ENCODE measurements at places on chromosomes 3 and 15.

DNA sequence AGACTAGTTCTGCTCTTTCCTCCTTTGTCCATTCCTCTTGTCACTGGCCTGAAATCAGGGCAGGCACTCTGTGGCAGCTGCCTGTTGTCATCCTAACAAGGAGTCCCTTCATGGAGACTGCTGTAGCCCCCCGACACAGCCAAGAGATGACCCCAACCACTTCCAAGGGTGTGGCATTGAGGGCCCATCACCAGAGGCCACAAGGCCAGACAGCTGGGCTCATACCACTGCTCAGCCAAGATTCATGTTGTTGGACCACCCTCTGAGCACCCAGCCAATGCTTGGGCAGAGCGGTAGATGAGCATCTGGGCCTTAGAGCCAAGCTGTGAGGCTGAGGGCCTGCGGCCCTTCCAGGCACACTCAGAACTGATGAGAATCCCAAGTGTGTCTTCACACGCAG lies 85.4 kb downstream of the EPHB1 start:
- no peak for DNase-seq

- DNase-seq: peak; percentile 57
Observed at GRCh38 chr15:40793216-40793989, 13.5 kb upstream of the ZFYVE19 start.

- DNase-seq: no peak
Observed at GRCh38 chr15:36210426-36210825, 369.0 kb upstream of the CDIN1 start.

- peak; percentile 69 for DNase-seq
Observed at GRCh38 chr3:12891985-12892839, 50.8 kb upstream of the RPL32 start.

- DNase-seq: no peak
Observed at GRCh38 chr3:110569073-110569472, 502.5 kb upstream of the NECTIN3 start.
